Erythroblast (primary cell): ENCODE measurements at places on chromosomes 2 and 18.

- DNase-seq, result no peak
Observed at GRCh38 chr18:57839942-57840381, 36.8 kb upstream of the ATP8B1 start.

DNA sequence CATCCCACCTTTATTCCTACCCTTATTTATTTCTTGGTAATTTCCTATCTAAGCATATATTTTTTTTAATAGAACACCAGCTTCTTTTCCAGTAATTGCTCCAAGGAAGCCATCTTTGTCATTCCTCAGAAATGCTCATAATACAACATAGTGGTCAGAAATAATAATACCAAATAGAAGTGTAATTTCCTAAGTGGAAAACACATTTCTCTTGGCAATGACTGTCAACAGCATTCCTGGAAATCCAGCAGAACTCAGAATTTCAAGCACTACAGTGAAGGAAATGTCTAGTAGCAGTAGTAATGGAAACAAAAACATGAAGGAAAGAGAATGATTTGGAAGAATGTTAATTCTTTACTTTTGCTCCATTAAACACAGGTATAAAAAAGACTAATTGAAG, 56.6 kb downstream of the GDF7 start:
- DNase-seq, result no peak

DNA sequence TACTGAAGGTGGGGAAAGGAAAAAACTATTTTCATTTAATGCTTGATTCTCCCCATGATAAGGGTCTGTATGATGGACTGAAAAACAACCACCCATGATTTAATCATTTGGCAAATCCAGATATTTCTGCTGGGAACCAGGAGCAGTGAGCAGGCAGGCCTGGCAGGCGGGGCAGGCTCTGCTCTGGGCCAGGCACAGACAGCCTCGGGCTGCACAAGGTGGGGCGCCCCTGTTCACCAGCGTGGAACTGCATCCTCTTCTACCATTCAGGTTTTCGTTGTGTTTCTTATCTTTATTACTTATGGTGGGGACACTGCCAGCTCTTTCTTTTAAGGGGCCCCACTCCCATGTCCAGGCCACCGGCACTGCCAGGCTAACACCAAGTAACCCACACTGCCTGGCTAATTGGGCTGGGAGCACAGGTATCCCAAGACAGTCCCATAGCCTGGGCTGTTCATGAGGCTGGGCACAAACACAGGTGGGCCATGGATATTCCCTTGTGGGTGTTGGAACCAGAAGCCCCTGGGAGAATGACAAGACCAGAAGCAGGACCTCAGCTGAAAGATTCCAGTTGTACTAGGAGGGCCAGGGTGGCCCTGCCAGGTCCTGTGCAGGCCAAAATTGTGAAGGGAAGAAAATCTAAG, 57.1 kb upstream of the RALBP1 start:
- no peak for DNase-seq

DNA sequence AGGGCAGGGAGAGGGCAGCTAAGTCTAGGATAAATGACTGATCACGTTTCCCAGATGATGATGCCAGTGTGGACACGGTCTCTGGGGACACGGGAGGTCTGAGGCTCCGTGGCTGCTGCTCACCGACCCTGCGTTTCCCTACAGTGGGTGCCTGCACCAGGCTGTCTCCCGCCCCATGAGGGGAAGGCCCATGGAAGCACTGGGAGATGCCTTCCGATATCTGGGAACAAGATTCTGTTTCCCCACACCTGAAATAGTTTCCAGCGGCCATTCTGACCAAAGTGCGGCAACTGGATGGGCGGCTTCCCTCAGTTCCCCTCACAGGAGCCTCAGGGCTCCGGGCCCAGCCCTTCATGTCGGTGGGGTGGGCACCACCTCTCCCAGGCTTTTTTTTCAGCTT, 83.1 kb downstream of the EDAR start:
- no peak for DNase-seq

DNA sequence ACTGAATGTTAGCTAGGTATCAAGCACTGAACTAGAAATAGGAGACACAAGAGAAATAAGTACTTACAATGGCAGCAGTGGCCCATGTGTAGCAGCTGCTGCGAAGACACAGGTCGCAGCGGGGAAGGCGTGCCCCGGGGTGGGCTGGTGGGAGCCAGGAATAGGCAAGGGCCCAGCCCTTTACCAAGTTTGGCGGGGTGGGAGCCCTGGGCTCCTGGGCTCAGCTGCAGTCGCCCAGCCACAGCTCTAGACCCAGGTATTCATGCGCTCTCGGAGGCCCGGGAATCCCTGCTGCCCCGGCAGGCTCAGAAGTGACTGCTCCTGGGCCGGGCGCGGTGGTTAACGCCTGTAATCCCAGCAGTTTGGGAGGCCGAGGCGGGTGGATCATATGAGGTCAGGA, 1287.3 kb downstream of the CNTNAP5 start:
- no peak for DNase-seq

GRCh38 chr18:25592804-25593360, 240.9 kb upstream of the ZNF521 start:
- no peak for DNase-seq

DNA sequence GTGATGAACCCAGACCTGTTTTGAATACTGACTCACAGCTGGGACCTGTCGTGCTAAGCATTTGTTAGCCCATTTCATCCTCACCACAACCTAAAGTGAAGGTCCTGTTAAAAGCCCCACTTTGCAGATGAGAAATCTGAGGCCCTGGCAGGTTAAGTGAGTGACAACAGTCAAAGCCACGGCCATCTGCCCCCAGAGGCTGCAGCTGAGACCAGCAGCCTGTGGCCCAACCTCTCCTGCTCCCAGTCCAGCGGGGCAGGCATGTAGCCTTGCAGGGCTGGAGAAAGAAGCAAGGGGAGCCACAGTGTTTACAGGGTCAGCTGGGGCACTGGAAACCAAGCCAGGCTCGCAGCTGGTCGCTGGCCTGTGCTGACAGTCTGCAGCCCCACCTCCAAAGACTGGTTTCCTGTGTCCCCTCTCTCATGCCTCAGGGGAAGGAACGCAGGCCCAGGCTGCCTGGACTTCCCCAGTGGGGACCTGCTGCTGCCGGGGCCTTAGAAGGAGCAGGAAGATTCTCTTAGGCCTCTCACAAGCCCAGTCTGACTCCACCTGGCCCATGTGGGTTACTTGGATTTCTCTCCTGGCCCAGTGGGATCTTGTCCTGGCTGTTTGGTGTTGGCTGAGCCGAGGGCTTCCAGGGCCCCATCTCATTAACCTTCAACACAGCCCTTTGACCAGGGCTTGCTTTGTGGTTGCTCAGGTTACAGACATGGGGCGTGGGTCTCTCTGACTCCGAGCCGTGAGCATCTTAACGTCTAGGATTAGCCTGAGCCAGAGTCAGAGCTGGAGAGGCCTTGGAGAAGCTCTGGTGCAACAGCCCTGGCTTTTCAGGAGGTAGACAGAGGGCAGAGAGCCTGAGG, 1.7 kb downstream of the INPP5D start:
- DNase-seq, result peak; percentile 75

DNA sequence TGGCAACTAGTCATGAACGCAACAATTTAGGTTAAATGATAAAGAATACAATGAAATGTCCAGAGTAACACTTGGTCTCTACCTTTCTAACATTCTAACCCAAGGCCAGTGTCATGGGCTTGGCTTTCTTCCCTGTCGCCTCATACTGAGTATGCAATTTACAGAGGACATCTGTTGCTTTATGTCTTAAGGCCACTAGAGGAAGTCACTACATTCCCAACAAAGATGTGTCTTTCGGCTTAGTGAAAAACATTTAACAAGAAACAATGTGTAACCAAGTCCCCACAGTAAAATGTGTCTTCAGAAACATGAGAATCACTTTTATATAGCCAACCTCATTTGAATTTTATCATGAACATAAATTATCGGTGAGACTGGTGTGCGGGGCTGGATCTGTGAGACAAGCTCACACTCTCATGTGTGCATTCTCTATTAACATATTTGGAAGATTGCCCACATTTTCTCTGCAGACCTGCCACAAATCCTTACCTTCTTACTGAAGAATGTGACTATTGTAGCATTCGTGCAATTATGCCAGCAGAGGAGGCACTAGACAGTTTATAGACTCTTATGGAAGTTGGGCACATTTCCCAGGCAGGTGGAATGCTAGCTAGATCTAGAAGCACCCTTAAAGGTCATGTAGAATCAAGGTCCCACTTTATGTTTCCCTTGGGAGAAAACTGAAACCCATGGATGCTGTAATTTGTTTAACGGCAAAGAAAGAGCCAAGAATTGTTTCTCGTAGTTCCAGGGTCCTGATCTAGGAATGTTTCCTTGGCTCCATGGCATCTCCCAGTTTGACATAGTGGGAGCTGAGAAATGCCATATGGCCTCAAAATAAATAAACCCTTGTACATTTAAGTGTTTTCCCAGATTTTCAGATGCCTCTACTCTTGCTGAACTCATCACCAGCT, 101.8 kb downstream of the CD226 start:
- DNase-seq, result no peak

- no peak for DNase-seq
Observed at GRCh38 chr2:72159211-72159993, 11.7 kb upstream of the CYP26B1 start.

GRCh38 chr18:22367303-22367702, 50.4 kb downstream of the CTAGE1 start:
- no peak for DNase-seq

DNA sequence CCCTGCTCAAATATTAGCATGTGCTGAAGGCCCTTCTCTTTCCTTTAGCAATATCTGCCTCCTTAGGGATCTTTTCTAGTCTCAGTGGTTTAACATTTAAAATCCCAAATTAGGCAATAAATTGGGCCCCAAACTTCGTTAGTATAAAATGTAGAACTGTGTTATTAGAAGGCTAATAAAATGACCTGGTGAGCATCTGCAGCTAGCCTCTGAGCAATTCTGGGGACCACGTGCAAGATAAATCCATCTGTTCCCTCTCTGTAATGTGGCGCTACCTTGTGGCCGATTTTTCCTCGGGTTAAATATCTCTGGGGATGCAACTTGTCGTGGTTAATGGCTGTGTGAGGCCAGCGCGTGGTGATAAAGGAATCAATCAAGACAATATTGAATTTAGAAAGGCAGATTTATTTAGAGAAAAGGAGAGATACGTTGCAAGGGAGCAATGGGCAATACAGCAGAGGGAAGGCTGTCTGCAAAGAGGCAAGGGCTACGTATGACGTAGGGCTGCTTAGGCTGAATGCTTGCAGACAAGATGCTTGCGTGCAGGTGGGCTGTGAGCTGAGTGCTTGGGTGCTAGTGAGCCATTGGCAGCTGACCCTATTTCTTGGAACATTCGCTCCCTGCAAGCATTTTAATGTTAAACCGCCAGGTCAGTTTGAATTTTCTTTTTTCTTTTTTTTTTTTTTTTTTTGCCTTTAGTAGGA, 18.5 kb upstream of the IL36G start:
- DNase-seq, result peak; percentile 24

GRCh38 chr18:58391932-58392323, 237.0 kb downstream of the ALPK2 start:
- no peak for DNase-seq

DNA sequence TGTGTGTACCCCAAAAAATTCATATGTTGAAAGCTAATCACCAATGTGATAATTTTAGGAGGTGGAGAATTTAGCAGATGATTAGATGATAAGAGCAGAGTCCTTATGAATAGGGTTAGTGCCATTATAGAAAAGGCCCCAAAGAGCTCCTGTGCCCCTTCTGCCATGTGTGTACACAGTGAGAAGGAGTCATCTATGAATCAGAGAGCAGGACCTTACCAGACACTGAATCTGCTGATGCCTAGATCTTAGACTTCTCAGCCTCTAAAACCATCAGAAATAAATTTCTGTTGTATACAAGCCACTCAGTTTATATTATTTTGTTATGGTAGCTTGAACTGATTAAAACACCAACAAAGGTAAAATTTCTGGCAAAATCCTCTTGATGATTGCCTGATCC, 560.0 kb upstream of the CDH2 start:
- no peak for DNase-seq

- DNase-seq, result no peak
Observed at GRCh38 chr2:184689638-184690037, 91.3 kb downstream of the ZNF804A start.

- no peak for DNase-seq
Observed at GRCh38 chr2:100460904-100461530, 9.3 kb upstream of the NMS start.

DNA sequence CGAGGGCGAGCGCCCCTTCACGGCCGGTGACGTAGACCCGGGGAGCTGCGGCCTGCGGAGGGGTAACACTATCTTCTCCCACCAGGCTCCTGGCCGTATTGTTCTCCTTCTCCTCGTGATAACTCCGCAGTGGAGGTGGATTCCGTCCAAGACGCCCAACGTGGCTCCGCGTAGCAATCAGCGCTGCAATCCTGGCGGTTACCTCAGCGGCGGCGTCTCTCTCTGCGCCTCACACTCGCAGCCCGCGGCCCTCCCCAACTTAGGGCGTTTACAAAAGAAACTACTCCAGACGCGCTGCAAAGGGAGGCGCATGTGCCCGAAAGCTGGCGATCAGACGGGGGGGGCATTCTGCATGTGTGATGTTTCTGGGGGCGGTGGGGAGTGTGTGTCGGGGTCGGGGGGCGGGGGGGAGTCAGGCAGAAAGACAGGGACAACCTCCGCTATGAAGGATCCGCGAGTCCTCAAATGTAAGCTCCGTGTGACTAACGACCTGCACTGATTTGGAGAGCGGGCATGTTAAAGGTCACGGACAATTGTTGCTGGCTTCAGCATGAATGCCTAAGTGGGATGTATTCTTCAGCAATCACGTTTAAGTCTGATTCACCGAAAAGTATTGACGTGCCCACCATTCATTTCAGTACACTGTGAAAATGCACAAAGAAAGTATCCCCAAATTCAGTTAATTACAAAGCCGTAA, 1.3 kb upstream of the ZNF516 start:
- DNase-seq, result peak; percentile 87

GRCh38 chr2:16162491-16163040, 222.2 kb downstream of the MYCN start:
- DNase-seq, result no peak

- DNase-seq, result no peak
Observed at GRCh38 chr18:8290435-8290834, 318.8 kb upstream of the RAB12 start.

GRCh38 chr2:26577442-26578112, 63.6 kb downstream of the CIB4 start:
- DNase-seq, result peak; percentile 74

- DNase-seq, result peak; percentile 39
Observed at GRCh38 chr2:25606892-25607291, 66.5 kb downstream of the DTNB start.

- no peak for DNase-seq
Observed at GRCh38 chr18:78396756-78397155, 582.9 kb upstream of the SALL3 start.

DNA sequence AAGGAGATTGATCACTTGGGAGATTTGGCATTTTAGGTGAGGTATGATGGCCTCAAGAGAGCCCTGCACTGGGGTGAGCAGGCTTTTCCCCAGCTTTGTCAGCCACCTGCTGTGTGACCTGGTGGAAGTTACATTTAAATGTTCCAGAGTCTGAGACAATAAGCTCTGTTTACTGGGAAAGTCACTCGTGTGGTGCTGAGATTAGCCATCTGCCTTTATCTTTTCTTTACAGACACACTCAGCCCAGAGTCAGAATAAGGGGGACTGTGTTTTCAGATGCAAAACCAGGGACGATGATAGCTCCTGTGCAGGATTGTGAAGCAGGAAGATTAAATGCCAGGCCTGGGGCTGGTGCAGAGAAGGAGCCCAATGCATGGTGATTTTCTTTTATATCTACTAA, 47.9 kb downstream of the SH3RF3 start:
- DNase-seq, result no peak

GRCh38 chr2:207165121-207166038, at the start of gene KLF7:
KLF7 (minus strand) TSS chr2:207165948; CDS start chr2:207165568, 380 bp downstream.
- peak; percentile 65 for DNase-seq

- no peak for DNase-seq
Observed at GRCh38 chr2:208978946-208979345, 444.9 kb upstream of the MAP2 start.
